ENCODE measurements at places on chromosomes 1 and 21.

- no peak for DNase-seq
These were observed 694.6 kb downstream of the USP25 start for GRCh38 chr21:16424331-16424751.

DNA sequence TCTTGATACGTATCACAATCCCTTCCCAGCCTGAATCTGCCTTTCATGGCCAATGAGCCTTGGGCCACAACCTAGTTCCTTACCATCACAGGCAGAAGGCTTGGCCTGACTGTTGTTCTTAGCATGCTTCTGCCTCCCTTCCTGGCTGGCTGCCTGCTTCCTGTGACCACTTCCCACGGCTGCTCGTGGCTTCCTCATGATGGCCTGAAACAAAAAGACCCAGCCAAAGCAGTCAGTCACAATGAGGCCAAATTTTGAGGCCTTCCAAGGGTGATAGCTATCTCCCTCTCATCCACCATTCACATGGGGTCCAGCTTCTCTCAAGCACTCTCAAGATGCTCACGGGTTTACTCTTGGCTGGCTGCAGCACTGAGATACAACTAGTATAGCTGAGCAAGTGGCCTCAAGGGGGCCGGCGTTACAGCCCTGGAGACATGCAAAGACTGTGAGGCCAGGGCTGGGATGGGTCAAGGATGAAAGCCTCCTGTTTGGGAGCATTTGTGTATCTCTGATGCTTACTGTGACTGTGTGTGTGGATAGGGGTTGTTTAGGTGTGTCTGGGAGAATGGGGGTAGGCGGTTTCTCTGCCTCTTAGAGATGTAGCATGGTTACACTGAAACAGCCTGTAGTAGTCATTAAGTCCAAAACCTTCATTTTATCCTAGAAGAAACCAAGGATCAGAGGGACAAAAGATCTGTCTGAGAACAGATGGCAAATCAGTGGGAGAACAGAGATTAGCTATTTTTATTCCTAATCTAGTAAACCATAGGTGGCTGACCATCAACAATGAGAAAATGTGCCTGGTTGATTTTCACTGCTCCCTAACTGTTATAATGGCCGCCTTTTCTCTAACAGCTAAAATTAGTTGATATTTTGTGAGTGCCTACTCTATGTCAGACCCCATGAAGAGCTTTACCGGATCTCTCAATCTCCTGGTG, 5.4 kb upstream of the TOE1 start:
- DNase-seq, result no peak

DNA sequence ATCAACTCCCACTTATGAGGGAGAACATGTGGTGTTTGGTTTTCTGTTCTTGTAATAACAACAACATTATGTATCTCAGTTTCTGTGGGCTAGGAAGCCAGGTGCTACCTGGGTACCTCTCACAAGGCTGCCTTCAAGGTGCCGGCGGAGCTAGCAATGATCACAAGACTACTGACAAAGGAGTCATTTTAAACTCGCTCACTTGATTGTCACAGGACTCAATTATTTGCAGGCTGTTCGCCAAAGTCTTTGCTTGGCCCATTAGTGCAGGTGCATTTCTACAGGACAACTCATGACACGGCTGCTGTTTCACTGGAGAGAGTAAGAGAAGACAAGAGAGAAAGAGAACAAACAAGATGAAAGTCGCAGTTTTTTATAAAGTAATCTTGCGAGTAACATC, 1237.4 kb upstream of the TMPRSS15 start:
- DNase-seq, result no peak

DNA sequence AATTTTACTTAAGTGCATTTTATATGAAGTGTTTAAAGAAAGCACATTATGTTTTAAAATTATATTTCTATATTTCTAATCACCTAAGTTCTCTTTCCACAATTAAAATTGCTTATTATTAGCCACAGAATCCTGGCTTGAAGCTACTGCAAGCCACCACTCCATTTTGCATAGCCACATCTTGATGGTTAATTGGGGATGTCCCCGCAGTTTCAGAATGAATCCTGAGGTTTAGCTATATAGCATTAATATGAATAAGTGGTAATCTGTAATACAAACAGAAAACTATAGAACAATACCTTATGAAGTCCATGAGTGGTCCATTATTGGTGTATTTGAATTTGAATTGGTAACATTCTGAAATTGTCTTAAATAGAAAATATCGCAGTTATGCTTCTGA, 11.6 kb upstream of the GOLPH3L start:
- no peak for DNase-seq

DNA sequence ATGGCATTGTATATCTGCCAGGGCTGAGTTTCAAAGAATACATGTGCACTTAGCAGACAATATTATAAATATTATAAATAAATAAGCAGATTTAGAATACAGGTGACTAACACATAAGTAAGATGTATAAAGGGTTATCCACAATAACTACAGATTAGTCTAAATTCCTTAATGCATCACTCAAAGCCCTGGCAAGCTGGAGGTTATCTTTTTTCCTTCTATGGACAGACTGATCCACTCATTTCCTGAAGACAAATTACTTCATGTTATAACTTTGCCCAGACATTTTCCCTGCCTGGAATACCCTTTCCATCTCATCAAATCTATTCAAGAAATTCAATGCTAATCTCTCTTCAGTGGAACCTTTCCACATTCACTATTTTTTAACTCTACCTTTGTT, 38.8 kb downstream of the LUZP1 start:
- DNase-seq, result no peak

GRCh38 chr1:183331091-183331742, 87.0 kb downstream of the NMNAT2 start:
- DNase-seq, result no peak

DNA sequence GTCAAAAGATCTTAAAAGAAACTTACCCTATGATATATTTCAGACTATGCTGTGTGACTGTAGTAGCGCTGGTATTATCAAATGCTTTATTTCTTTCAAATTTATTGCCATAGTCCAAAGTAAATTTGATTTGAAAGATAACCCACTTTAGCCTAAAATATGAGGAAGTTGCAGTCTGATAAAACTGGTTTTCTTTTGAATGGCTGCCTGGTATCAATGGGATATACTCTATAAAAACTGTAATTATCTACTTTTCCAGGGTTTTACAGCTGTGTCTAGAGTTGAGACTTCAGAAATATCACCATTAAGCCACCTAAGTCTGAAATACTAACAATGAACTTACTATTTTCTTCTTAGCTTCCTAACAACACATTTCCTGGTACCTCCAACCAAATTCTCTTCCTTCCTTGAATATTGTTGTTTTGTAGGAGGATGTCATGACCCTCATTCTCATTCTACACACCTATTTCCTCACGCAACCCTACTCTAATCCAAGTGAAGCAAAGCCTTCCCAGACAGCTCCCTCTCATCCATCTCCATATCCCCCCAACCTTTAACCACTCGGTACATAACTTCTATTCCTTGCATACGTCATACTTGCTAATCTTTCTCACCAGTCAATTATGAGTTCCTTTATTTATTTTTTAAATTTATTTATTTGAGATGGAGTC, 17.0 kb downstream of the KDM5B start:
- no peak for DNase-seq

DNA sequence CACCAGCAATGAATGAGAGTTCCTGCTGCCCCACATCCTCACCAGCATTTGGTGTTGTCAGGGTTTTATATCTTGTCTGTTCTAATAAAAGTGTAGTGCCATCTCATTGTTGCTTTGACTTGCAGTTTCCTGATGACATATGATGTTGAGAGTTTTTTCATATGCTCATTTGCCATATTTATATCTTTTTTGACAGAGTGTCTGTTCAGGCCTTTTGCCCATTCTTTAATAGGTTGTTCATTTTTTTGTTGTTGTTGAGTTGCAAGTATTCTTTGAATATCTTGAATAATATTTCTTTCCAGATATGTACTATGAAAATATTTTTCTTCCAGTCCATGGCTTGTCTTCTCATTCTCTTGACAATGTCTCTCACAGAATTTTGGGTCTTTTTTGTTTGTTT, 111.7 kb upstream of the KCNJ15 start:
- DNase-seq, result no peak

DNA sequence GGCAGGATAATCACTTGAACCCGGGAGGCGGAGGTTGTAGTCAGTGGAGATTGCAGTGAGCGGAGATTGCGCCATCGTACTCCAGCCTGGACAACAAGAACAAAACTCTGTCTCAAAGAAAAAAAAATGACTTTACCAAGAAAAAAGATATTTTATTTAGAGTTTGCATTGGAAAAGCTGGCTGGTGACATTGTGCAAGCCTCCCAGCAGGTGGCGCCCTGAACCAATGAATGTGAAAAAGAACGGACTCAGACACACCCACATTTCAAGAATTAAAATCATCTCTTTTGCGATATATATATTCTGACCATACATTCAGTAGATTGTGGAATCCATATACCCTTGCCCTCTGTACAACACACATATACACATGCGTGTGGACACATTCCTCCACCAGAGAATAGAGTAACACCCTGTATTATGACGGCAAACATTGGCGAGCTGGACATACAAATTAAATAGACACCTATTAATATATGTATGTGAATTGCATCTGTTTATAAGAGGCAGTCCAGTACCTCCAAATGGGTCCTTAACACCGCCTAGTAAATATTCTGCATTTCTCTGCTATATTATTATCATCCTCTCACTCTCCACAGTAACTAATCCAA, 39.0 kb upstream of the CADM3 start:
- DNase-seq, result peak; percentile 46

GRCh38 chr1:91567583-91567982, 66.9 kb downstream of the CDC7 start:
- DNase-seq, result no peak

- DNase-seq, result no peak
These were observed 998.6 kb upstream of the NCAM2 start for GRCh38 chr21:19999369-20000272.

- DNase-seq, result no peak
These were observed 58.6 kb downstream of the XCL1 start for GRCh38 chr1:168634951-168635532.

GRCh38 chr1:71465093-71465492, 384.3 kb upstream of the ZRANB2 start:
- no peak for DNase-seq

- no peak for DNase-seq
These were observed 59.1 kb downstream of the PRDX6 start for GRCh38 chr1:173536223-173536622.

DNA sequence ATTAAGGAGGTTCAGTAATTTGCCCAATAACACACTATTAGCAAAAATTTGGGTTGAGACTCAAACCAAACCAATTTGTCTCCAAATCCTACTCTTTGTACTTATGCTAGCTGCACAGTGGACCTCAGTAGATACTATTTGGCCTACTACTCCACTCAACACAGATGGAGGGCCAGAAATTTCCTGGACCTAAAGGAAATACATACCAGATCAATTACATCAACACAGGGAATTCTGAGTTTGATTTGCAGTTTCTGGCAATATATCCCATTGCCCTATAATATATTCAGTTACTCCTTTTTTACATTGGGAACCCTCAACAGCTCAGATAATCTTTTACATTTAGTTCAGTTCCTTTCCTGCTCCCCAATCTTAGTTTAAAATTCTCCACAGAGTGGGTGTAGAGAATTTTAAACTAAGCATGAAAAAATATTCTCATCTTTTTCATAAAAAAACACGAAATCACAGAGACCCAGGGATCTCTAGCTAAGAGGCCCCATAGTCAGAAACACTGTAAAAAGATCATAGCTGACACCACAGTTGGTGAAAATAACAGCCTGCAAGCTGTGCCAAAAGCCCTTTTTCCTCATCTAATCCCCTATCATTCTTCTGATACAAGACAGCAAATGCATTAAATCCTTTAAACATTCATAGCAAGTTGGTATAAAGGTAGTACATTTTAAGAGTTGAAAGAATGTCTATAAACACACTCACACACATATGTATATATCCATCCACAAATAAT, 317.7 kb upstream of the ESRRG start:
- no peak for DNase-seq

DNA sequence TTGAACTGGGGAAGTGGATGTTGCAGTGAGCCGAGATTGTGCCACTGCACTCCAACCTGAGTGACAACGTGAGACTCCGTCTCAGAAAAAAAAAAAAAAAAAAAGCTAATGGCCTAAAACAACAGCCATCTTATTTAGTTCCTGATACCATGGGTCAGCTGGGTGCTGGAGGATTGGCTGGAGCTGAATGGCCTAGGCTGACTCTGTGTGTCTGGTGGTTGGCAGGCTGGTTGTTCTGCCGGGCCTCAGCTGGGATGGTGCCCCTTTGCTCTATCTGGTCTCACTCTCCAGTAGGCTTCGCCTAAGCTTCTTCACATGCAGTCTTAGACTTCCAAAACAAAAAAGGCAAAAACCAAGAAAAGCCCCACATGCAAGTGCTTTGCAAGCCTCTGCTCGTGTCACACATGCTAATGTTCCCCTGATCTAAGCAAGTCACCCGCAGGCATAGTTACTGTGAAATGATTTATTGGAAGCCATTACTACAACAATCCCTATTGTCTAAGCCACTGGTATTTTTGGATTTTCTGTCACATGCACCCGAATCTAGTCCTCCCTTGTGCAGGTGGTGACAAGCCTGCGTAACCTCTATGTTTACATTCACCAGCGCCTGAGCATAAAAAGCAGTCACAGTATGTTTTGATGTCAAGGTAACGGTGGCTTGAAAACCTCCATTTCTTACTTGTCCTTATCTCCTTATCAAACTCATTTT, 39.6 kb upstream of the KANK4 start:
- DNase-seq, result no peak

DNA sequence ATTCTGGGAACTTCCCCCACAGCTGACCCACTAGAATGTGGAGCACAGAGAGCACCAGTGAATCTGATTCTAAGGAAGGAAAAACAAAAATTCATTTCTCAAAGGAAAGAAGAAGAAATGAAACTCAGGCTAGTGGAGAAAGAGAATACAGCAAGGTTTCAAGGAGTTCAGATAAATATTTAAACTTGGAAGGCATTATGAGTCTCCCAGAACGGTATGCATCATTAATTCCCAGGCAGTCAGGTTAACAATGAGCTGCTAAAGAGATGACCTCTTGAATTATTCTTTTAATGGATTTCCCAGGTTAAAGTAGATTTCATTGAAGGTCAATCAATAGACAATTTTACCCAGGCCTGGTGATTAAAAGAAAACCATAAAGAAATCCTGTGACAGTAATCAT, 103.6 kb upstream of the KAZN start:
- DNase-seq, result no peak

GRCh38 chr1:117631359-117632160, 25.7 kb downstream of the TENT5C start:
- DNase-seq, result no peak

DNA sequence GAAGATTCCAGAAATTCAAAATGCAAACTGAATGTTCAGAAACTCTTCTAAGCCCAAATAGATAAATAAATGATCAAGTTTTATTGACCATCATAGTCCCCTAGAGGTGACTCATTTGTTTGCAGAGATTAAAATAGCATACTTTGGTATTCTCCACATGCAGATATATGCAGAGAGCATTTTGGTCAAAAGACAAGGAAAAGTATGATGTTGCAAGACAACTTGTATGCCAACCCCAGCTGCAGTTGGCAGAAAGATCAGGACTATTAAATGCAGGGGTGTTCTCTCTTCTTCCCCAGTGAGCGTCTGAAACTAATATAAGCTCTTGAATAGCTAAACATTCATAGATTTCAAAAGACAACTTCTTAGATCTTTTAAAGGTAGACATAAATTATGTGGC, 404.9 kb downstream of the LTN1 start:
- no peak for DNase-seq

GRCh38 chr1:246497331-246497915, 9.7 kb downstream of the SMYD3 start:
- no peak for DNase-seq

Measured in activated CD4-positive, CD25-positive, alpha-beta regulatory T cell (primary cell).